ENCODE measurements at places on chromosomes 5 and 9.

DNA sequence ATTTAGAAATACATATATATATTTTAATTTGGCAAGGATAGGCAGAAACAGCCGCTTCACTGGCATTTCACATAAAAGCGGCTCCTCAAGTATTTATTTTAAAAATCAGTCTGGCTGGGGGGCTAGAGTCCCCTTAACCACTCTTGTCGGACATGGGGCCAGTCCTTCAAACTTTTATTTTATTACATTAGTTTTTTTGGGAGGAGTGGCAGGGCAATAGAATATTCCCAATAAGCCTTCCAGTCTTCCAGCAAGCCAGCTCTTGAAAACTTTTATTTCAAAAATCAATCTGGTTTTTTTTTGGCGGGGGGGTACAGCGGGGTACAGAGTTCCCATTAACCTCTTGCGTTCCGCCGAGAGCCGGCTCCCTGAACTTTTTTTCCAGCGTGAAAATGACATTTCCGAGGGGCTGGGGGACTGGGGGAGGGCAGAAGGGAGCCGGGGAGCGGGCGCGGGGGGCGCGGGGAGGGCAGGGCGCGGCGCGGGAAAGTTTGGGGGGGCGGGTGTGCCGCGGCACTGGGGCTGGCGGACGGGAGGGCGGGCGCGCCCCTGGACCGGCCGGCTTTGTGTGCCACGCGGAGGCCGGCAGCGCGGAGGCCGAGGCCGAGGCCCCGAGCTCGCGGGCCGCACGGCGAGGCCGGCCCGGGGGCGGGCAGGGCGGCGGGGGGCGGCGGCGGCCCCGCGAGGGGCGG is 504 bp upstream of the ZNF618 start:
- DNase-seq = no peak

GRCh38 chr5:144484124-144484897 is 313.6 kb downstream of the KCTD16 start:
- peak; percentile 57 for DNase-seq

DNA sequence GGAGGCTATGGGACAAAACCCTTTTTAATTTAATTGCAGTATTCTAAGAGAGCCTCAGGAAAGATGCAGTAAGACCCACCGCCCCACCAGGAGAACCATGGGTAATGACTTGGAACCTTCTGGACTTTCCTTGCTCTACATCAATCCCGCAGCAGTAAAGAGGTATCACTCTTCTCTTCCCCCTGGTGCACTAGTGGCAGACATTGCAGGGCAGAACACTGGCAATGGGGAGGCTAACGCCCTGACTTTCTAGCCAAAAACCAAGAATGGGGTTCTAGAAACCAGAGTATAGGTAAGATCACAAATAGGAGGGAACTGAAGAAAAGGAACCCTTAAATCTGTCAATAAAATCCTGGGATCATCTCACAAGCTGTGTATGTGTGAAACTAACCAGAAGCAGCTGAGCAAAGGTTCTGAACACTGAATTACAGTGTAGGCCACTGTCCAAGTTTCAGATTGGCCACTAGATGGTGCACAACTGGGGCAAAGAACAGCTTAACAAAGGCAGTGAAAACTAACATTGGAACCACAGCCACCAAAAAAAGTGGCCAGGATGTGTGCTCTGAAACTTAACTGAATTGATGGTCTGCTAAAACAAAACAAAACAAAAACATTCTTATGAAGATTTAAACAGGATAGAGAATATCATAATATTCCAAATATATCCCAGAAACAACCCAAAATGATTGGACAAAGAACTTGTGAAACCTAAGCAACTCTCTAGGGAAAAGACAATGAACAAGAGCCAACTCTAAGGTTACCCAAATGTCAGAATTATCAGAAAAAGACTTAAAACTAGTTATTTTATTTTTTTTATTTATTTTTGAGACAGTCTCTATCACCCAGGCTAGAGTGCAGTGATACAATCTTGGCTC is 6.6 kb upstream of the FAM151B start:
- peak; percentile 74 for DNase-seq

GRCh38 chr9:127968700-127969383 is 11.9 kb downstream of the EEIG1 start:
- peak; percentile 79 for DNase-seq

DNA sequence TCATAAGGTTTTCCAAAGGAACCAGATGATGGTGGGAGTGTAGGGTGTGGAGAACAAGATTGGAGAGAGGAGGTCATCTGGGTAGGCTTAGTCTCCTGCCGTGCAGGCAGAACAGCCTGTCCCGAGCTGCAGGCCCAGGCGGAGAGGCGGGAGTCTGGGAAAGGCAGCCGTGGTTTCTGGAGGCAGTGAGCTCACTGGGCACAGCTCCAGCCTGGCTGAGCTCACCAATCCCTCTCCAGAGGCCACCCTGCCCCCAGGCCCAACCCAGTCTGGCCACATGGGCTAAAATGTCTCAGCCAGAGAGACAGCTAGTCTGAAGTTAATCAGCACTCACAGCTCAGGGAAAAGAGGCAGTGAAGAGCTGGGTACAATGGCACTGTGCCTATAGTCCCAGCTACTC is 12.3 kb downstream of the P4HA2 start:
- DNase-seq = no peak

DNA sequence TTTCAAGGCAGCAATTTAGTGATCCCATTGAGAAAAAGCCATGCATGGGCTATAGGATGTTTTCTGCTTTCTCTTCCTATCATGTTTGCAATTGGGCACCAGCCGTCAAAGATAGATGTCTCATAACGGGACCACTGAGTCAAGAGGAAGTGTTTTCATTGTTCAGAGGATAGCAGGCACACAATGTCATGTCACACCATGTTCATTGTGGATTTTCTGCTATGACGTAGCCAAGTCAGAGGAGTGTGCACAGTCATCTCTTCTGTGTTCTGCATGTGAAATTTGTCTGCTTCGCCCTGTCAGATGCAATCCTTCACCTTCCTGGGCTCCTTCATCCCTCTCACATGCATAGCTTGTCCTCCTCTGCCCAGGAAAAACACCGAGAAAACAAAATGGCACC is 106.0 kb downstream of the CD180 start:
- no peak for DNase-seq

- DNase-seq = no peak
These were observed 55.1 kb upstream of the S1PR3 start for GRCh38 chr9:88936132-88936531.

- no peak for DNase-seq
These were observed 662.2 kb upstream of the ZNF608 start for GRCh38 chr5:125408448-125409233.

- DNase-seq = no peak
These were observed 65.3 kb downstream of the CWC27 start for GRCh38 chr5:64834037-64834436.

DNA sequence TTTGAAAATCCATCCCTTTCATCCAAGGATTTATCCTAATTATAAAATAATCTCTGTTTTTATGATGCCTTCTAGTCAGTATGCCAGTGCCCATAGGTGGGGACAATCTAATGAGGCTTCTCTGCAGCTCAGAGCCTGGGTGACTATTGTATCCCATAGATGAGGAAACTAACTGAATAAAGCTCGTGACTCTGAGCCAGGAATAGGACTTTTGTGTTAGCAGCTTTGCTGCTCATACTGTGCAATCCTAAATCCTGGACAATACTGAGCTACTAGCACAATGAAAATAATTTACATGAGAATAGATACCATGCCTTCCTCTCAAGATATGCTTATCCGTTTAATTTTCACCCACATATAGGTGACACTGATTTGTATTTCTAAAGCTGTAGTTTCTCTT is 443.0 kb downstream of the PLK2 start:
- peak; percentile 8 for DNase-seq

GRCh38 chr5:122392824-122393223 is 80.8 kb downstream of the SNCAIP start:
- DNase-seq = peak; percentile 3

GRCh38 chr5:122770477-122770876 is 4.4 kb upstream of the SNX2 start:
- DNase-seq = no peak

DNA sequence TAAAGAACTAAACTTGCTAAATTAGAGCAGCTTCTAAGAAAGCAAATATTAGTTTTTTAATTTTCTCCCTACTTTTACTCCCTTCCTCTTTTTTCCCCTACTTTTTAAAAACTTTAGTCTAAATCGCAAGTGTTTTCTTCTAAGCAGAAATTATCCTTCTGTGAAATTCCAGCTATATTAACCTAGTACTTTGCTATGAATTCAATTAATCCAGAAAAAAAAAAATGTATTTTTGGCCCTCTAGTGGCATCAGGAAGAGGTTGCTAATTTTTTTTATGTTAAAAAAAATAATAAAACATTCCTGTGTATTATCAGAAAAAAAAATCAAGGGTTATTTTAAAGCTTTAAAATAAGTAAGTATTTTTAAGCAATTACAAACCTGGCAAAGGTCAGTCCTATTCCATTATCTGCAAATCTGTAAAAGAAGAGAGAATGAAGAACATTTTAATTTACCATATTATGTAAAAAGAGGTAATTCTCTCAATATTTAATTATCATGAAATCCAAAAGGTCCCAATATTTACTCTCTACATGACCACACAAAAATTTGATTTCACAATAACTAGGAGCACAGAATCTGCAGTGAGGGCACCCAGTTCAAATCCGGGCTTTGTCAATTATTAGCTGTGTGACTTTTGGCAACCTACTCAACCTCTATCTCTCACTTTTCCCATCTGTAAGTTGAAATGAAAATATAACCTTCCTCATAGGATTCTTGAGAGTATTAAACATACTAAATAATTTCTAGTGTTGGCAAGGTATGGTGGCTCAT is 52.0 kb downstream of the CEMIP2 start:
- DNase-seq = peak; percentile 27

DNA sequence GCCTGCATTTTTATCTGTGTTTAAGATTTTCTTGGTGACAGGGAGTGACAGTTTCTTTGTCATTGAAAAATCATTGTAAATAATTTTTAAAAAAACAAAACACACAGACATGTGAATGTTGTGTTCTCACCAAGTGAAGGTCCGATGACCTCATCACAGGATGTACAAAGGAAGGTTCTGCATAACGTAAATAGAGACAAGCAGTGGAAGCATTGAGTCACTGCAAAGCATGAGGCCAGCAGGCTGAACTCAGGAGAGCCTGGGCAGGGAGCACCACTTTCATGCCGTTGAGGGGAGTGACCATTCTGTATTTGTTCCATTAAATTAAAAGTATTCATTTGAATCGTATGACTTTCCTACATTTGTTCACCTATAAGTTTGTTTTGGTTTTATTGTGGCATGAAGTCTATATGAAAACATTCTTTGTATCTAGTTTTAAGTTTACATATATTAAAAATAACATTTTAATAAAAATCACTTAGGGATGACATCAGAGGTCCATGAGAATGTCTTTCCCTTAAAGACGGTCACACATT is 70.4 kb upstream of the TLE1 start:
- peak; percentile 42 for DNase-seq

DNA sequence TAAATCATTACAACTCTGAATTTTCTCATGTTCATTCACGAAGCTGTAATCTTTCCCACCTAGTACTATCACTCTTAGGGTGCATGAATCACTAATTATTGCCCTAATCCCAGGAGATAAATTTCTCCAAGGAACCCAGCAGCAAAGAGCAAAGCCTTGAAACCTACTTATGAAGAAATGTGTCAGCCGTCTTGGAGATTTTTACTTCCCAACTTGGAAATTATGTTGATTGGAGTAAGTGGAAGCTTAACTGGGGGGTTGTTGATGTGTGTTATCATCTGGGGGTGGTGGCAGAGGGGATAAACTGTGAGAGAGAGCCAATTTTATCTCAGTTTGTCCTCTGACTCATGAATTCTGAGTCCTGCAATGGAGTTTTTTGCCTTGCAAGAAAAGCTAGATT is 440.5 kb upstream of the WWC1 start:
- no peak for DNase-seq

DNA sequence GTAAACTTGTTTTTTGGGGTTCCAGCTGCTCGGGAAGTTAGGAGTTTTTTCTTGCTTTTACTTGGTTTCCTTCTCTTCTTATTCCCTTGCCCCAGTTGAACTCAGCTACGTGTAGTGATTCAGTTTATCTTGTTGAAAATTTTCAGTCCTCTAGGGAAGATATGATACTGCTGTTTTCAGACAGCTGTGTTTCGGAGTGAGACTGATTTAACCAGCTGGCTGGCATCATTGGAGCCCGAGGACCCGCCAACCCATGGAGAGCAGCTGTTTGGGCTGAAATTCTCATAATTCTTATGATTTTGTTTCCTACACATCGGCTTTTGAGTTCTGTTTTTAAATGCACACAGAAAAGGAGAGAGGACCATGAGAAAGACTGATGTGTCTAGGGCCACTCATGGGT is 271.5 kb downstream of the NR3C1 start:
- DNase-seq = no peak

GRCh38 chr5:132812123-132812765 is 858 bp upstream of the SOWAHA start:
- DNase-seq = no peak

DNA sequence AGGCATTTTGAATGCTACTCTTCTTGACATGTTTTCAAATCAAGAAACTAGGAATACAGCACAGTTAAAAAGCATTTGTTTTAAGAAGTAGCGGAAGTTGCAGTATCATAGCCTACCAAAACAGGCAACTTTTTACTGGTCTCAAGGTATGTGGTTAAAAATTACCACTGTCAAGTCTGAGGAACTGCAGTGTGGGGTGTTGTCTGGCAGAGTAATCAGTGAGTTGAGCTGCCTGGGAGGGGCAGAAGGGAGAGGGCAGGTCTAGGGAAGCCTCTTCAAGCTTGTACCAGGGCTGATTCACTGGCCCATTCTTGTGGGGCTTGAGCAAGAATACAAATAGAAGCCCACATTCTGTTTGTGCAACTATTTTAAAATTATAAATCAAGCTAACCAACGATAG is 42.4 kb upstream of the SV2C start:
- no peak for DNase-seq

GRCh38 chr9:93198838-93199625 is 15.1 kb downstream of the WNK2 start:
- peak; percentile 80 for DNase-seq

GRCh38 chr9:132026932-132027585 is 52.6 kb downstream of the MED27 start:
- peak; percentile 78 for DNase-seq

GRCh38 chr5:55030676-55031369 is 6.8 kb downstream of the GZMK start:
- no peak for DNase-seq

DNA sequence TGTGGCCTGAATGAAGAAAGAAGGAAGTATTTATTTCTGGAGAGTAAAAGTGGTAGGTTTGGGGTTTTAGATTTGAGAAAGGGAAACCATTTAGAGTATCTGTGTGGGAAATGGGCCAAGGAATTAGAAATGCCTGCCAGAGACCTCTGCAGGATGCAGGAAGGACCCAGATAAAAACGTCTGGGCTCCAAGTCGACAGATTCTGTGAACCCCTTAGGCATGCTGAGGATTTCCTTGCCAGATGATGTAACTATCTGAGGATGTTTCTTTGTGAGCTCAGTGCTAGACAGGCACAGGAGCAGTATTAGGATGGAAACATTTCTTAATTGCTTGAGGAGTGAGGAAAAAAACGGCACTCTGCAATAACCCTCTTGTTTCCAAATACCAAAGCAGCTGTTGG is 251.8 kb upstream of the DMRT1 start:
- no peak for DNase-seq

GRCh38 chr5:18281947-18282581 is 647.8 kb downstream of the TAF11L14 start:
- DNase-seq = peak; percentile 73

GRCh38 chr5:170263906-170264305 is 31.1 kb downstream of the C5orf58 start:
- no peak for DNase-seq

All from trophoblast cell (in vitro differentiated cells and primary cell).